ENCODE measurements at places on chromosomes 3 and 15. TPM values are rescaled to one million over a fixed set of nuclear protein-coding genes. Genes with fewer than 3 reads are reported as not detected.

CNTN3 gene
- 2.7 TPM for total RNA-seq

TNFSF10 gene
- total RNA-seq = 11.2 TPM

STRA6 gene
- 0.69 TPM for total RNA-seq

CFAP100 gene
- not detected for total RNA-seq

DNA sequence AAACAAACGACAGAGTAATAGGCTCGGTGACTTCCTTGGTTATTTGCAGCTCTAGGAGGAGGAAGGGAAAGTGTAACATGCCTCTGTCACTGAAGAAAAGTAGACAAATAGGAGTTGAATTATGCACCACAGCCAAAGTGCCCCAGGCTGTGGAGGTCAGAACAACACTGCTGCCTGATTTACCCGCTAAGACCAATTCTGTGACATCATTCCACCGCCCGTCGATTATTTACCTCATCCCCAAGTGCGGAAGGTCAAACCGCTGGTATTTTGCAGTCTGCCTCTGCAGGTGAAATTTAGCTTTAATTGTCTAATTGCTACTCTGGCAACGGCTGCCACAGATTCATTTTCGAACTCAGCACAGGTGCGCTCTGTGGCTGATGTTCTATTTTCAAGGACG, 106.3 kb upstream of the PRICKLE2 start:
- H3K4me3 ChIP-seq = no peak overlapping the region
- H3K27me3 ChIP-seq = no peaks in the 10 kb centered on the region
- no peaks in the 10 kb centered on the region for H3K36me3 ChIP-seq
- no peak for DNase-seq
- no peak overlapping the region for H3K27ac ChIP-seq
- peaks cover 2% of the 10 kb centered on the region for H3K4me1 ChIP-seq

- no peaks in the 10 kb centered on the region for H3K27me3 ChIP-seq
- DNase-seq = no peak
- no peaks in the 10 kb centered on the region for H3K36me3 ChIP-seq
- peak overlapping the region; percentile 33 for H3K4me3 ChIP-seq
- no peak overlapping the region for H3K27ac ChIP-seq
These were observed 1.2 kb upstream of the MME start for GRCh38 chr3:155078711-155079467.

GRCh38 chr3:132461544-132461943, 44.2 kb downstream of the DNAJC13 start:
- no peaks in the 10 kb centered on the region for H3K27me3 ChIP-seq
- H3K4me1 ChIP-seq = no peaks in the 10 kb centered on the region
- H3K27ac ChIP-seq = no peak overlapping the region
- H3K36me3 ChIP-seq = no peaks in the 10 kb centered on the region

DNA sequence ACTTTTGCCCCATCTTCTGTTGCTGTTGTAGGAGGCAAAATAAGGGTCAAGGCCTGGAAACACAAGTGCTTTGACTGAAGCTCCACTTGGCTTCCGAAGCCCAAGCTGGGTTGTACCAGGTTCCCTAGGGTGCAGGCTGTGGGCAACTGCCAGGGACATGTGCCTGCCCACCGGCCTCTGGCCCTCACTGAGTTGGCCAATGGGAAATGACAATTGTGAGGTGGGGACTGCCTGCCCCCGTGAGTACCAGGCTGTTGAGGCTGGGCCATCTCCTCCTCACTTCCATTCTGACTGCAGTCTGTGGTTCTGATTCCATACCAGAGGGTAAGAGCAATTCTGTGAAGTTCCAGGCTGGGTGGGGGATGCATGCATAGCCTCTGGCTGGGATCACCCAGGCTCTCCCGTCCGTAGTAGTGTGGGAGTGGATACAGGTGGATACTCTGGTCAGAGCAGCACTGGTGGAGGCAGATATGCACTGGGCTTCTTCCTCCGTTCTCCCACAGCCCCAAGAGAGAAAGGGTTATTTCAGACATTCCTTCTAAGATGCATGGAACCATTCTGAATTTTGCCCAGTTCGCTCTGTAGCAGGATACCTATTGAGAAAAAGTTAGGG, at the start of gene ADIPOQ:
Gene ADIPOQ (plus strand): TSS at position 285 of the 613 bp plus-strand sequence. CDS start 10,349 bp downstream, outside the sequence.
- H3K4me1 ChIP-seq = no peaks in the 10 kb centered on the region
- H3K27me3 ChIP-seq = no peaks in the 10 kb centered on the region
- H3K27ac ChIP-seq = no peak within 1 kb of the TSS
- H3K4me3 ChIP-seq = no peak within 1 kb of the TSS
- no peak for DNase-seq

- H3K27ac ChIP-seq = no peak overlapping the region
- H3K27me3 ChIP-seq = no peaks in the 10 kb centered on the region
- DNase-seq = no peak
- no peak overlapping the region for H3K4me3 ChIP-seq
- H3K36me3 ChIP-seq = no peaks in the 10 kb centered on the region
These were observed 104.9 kb upstream of the SPATA12 start for GRCh38 chr3:56955492-56956111.

DNA sequence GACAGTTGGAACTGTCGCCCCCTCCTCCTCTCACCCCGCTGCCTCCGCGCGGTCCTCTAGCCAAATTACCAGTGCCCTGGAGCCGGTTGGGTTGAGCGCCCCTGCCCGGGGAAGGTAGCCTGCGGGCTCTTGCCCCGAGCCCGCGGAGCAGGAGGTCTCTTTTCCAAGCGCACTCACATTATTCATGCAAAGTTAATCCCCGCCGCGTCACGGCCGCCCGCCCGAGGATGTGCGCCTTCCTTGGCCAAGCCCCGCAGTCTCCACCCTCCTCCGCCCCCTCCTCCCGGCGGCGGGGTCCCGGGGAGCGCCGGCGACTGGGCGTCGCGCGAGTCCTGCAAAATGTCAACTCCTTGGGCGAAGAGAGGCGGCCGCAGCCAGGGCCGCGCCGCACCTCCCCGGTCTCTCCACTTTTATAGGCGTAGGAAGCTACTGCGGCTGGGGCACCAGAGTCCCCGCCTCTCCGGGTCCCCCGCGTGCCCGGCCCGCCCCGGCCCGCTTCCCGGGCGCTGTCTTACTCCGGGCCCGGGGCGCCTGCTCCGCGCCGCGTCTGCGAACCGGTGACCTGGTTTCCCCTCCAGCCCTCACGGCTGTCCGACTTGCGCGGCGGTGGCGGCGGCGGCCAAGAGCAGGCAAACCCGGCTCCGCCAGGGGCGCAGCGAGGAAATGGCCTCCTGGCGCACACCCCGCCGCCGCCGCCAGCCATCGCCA, at the start of gene THRB:
Gene THRB (minus strand): TSS at position 233 of the 708 bp plus-strand sequence.
- no peaks in the 10 kb centered on the region for H3K36me3 ChIP-seq
- peak within 1 kb of the TSS; percentile 53 for H3K27ac ChIP-seq
- DNase-seq = peak; percentile 56
- peak within 1 kb of the TSS; percentile 88 for H3K4me3 ChIP-seq
- H3K4me1 ChIP-seq = no peaks in the 10 kb centered on the region
- no peaks in the 10 kb centered on the region for H3K27me3 ChIP-seq

GRCh38 chr3:183725387-183725786, 27.8 kb downstream of the YEATS2 start:
- H3K4me3 ChIP-seq = no peak overlapping the region
- no peaks in the 10 kb centered on the region for H3K36me3 ChIP-seq
- H3K27ac ChIP-seq = no peak overlapping the region
- DNase-seq = no peak

DNA sequence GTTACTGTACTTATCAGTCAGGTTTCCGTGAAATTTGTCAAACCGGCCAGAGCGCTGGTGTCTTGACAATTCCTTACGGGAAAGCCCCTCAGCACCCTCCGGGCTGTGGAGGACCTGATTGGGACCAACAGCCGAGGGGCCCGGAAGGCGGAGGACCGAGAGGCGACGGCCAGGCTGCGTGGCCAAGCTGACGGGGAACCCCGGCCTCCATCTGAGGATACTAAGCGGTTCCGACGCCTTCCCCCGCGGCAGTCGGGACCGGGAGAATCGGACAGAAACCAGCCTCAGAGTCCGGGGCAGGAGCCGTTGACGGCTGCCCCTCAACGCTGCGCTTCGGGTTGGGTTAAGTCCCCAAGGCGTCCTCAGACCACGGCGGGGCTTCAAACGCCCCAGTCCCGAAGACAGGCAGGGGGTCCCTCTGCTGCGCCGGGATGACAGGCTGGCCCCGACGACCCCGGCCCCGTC, 499 bp downstream of the ALDH1A2 start:
- H3K27me3 ChIP-seq = no peaks in the 10 kb centered on the region
- H3K4me3 ChIP-seq = peak overlapping the region; percentile 58
- H3K36me3 ChIP-seq = no peaks in the 10 kb centered on the region
- peak overlapping the region; percentile 71 for H3K27ac ChIP-seq
- no peaks in the 10 kb centered on the region for H3K4me1 ChIP-seq

- H3K36me3 ChIP-seq = no peaks in the 10 kb centered on the region
- H3K27me3 ChIP-seq = no peaks in the 10 kb centered on the region
- H3K27ac ChIP-seq = no peak overlapping the region
- H3K4me3 ChIP-seq = no peak overlapping the region
- H3K4me1 ChIP-seq = peaks cover 37% of the 10 kb centered on the region
These were observed 7.6 kb downstream of the SMAD3 start for GRCh38 chr15:67072958-67073357.
